Cardiac muscle cell (in vitro differentiated cells and primary cell): ENCODE measurements at places on chromosomes 5 and 9.
A peak's percentile ranks its signal among the peaks of the same experiment; 100 is the strongest.

DNA sequence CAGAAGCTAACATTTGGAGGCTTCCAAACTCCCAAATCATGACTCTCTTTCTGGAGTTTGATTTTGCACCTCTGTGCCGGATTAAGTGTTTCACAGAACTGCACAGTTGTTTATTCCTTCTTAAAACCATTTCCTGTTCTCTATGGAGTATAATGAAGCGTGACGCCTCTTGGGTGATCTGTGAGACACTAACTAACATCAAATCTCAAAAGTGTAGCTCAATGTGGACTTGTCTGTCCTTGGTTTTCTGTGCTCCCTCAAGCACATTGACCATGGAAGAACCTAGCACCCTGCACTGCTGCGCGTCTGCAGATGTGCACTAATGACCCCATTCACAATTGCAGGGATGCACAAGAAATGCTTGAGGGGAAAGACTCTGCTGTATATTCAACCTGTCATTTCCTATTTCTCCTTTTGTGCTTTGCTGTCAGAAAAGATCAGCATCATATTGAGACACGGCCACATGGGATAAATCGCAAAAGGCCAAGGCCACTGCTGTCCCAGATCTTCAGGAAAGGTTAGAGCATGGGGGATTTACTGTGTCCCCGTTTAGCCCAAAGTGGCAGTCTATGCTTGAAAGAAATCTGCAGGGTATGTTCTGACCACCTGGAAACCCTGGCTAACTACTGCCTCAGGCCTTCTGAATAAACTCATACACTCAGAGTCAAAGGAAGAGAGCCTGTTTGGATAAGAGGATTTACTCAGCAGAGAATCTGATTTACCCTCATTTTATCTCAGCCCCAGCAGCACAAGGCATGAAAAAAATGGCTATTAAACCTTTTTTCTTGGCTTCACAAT is 109.6 kb downstream of the BAAT start:
- no peak for DNase-seq

GRCh38 chr5:172106511-172107356 is 81.3 kb downstream of the STK10 start:
- DNase-seq, result peak; percentile 60

GRCh38 chr5:1734271-1734907 is 65.2 kb downstream of the MRPL36 start:
- DNase-seq, result no peak

DNA sequence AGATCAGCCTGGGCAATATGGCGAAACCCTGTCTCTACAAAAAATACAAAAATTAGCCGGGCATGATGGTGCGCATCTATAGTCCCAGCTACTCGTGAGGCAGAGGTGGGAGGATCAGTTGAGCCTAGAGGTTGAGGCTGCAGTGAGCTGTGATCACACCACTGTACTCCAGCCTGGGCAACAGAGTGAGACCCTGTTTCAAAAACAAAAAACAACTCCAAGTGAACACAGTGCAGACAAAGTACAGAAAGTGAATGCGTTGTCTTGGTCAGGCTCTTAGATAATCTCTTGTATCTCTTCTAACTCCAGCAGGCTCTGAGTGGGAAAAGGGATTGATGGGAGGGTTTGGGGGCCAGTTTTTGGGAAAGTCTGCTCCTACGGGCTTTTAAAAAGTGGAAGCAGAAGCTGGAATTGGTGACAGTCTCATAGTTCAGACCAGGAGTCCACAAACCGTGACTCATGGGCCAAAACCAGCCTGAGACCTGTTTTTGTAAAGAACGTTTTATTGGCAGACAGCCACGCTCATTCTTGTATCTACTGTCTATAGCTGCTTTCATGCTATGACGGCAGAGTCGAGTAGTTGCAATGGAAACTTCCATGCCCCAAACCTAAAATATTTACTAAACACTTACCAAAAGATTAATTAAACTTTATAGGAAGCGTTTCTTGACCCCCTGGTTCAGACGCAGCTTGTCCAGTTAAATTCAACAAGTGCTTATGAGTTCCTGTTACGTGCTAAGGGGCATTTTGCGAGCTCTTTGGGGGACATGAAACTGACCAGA is 32.9 kb downstream of the NDST1 start:
- no peak for DNase-seq

GRCh38 chr5:151480384-151481293 is 33.2 kb downstream of the SLC36A1 start:
- DNase-seq, result no peak

- DNase-seq, result no peak
Measured at GRCh38 chr9:123339666-123340510, 16.1 kb upstream of the CRB2 start.

DNA sequence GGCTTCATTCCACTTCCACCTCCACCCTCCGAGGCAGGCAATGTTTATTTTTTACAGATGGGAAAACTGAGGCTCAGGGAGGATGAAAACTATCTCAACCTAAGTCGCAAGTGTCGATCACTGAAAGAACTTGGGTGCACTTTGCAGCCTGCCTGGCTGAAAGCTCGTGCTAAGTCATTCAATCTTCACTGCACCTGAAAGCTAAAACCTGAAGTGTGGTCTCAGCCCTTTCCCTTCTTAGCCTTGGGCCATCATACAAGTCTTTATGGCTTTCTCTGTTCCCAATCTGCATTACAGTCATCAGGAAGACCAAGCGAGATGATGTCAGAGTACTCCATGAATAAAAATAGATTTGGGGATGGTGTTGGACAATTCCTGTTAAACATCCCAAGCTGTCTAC is 1.0 kb upstream of the TNFSF8 start:
- DNase-seq, result no peak

GRCh38 chr5:9188131-9188530 is 357.7 kb downstream of the SEMA5A start:
- peak; percentile 44 for DNase-seq

GRCh38 chr9:19875291-19875920 is 86.6 kb upstream of the SLC24A2 start:
- no peak for DNase-seq

- DNase-seq, result peak; percentile 22
Measured at GRCh38 chr5:154756009-154756867, 1.1 kb downstream of the LARP1 start.

GRCh38 chr5:143826951-143827444 is 15.0 kb downstream of the HMHB1 start:
- DNase-seq, result no peak

DNA sequence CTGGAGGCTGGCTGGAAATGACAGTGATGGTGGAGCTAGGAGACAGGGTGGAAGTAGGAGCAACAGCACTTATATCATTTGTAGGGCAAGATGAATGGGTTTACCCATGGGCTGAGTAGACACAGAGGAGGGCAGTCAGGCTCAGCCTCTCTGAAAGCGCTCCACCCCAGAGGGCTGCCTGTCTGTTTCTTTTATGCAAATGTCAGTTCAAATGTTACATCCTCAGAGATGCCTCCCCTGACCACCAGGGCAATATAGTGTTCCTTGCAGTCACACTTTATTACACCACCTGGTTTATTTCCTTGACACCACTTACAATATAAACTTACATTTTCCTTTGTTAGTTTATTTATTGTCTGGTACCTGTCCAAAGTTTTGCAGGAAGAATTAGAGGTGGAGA is 159.5 kb upstream of the IL12B start:
- no peak for DNase-seq

GRCh38 chr5:21152611-21153010 is 1164.6 kb upstream of the CDH18 start:
- peak; percentile 95 for DNase-seq

- DNase-seq, result no peak
Measured at GRCh38 chr9:130891688-130892476, 4.7 kb downstream of the QRFP start.

- no peak for DNase-seq
Measured at GRCh38 chr5:169909945-169910344, 70.3 kb downstream of the INSYN2B start.

DNA sequence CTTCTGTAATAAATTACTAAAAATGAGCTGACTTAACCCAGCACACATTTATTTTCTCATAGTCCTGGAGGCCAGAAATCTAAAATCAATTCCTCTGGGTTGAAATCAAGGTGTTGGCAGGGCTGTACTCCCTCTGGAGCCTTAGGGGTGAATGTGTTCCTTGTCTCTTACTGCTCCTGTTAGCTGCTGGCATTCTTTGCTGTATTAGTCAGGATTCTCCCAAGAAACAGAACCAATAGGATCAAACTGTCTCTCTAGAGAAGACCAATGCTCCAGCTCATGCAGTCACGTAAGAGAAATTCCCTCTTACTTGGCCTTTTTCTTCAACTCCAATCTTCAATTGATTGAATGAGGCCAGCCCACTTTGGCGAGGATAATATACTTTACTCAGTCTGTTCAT is 15.3 kb upstream of the CD180 start:
- DNase-seq, result no peak

- DNase-seq, result peak; percentile 93
Measured at GRCh38 chr9:31542384-31543055, 841.9 kb upstream of the ACO1 start.

GRCh38 chr5:76790632-76791290 is 28.1 kb upstream of the F2RL1 start:
- peak; percentile 97 for DNase-seq

DNA sequence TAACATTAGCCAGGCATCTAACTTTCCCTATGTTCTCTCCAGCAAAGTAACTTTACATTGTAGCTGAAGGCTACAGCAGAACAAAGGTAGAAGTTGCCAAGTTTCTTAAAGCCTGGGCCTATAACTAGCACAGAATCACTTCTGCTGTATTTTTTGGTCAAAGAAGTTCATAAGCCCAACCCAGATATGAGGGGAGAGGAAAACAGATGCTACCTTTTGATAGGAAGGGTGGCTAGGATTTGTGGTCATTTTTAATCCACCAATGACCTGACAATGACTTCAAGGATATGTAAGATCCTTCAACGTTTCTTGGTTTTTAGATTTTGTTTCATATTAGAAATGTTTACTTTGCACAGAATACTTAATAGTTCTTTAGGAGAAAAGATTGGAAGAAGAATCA is 64.2 kb upstream of the RANBP3L start:
- DNase-seq, result no peak

DNA sequence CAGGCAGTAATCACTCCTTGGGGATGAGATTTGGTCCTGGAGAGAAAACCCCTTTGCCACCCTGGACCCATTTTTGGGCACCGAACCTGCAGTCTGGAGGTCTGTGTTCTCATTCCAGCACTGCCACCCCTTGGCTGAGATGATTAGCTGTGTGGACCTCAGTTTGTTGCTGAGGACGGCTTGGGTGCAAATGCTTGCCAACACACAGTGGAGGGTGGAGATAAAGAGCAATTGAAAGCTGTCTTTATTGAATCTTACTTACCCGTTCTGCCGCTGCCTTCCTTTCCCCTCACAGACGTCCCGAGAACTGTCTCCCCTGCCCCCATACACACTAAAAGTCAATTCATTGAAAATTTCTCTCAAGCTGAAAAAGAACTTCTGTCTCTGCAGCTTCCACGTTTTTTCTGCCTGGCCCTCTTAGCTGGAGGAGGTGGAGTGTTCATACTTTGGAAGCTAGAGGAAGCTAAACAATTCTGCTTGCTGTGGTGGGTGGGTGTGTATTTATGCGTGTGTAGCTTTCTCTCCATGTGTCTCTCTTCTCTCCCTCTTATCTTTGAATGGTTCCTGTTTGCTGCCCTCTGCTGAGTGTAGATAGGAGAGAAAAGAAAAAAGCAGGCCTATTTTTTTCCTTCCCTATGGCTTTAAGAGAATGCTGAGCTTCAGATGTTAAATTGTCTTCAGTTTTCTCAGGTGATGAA is 6.6 kb downstream of the GALNT10 start:
- peak; percentile 52 for DNase-seq

DNA sequence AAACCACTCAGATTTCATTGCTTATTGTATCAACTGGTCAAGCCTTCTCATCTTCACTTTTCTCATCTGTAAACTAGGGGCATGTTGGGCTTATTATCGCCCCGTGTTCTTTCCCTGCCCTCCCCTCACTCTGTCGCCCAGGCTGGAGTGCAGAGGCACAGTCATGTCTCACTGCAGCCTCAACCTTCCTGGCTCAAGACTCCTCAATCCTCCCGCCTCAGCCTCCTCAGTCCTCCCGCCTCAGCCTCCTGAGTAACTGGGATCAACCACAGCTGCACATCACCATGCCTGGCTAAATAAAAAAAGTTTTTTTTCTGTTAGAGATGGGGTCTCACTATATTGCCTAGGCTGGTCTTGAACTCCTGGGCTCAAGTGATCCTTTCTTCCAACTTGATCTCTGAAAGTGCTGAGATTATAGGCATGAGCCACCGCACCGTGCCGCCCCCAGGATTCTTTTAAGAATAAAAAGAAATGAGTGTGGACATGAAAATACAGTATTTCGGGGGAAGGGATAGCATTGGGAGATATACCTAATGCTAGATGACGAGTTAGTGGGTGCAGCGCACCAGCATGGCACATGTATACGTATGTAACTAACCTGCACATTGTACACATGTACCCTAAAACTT is 2.0 kb downstream of the MAML1 start:
- DNase-seq, result no peak

DNA sequence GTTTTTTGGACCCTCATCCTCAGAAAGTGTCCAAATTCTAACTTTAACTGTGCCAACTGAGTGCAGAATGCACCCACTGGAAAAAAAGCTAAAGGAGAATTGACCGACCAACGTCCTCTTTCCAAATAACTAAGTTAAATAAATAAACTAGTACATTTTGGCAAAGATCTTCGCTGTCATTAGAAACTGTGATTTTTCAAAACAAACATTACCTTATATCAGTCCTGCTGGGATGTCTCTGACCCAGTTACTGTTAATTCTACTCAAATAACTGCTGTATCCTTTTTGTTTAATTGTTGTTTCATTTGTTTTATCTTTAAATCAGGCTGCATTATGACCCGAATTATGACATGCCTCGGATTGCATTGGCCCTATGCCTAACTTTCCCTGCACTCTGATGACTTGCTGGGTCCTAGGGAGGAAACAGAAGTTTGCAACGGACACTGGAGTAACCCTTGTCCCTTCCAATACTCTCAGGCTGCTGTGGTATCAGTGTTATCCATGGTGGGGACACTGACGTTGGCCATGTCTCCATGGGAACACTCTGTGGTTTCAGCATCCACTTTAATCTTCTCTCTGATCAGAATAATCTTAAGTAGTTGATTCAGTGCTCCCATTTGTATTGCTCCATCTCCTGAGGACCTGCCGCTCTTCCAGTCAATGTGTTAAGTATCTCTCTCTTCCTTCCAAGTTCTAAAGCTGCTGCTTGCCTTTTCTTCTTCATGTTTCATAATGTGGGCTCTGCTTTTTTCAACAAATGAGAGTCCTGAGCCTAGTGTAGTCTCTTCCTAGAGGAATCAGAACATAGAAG is 11.1 kb upstream of the IFNA5 start:
- DNase-seq, result no peak

DNA sequence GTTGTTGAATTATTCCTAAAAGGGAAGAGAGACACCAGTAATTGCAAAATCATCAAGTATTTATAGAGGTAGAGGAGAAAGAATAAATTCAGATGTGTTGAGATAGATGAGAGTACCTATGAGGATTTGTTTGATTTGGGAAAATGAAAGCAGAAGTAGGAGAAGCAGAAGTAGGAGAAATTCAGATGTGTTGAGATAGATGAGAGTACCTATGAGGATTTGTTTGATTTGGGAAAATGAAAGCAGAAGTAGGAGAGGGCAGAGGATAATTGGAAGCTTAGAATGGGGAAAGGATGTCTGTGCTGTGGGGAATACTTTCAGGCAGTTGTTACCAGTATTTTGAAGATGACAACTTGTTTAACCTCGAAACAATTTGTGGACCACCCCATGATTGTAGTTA is 35.1 kb upstream of the ZCCHC7 start:
- DNase-seq, result no peak
